ENCODE measurements at places on chromosomes 3 and 15.

DNA sequence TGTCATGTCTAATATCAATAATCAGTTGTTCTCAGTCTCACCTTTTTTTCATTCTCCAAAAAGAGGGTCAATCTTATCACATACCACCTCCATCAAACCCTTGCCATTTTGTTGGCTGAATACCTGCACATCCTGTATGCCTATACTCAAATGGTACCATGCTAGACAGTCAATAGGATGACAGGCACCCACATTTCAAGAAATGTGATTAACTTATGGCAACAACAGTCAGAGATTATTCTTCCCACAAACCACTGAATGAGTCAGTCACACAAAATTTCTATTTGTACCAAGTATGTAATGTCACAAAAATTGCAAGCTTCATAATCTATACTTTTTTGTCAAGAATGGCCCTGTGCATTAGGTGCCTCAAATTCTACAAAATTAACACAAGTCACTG, 5.1 kb upstream of the SLC27A2 start:
- DNase-seq, result no peak

DNA sequence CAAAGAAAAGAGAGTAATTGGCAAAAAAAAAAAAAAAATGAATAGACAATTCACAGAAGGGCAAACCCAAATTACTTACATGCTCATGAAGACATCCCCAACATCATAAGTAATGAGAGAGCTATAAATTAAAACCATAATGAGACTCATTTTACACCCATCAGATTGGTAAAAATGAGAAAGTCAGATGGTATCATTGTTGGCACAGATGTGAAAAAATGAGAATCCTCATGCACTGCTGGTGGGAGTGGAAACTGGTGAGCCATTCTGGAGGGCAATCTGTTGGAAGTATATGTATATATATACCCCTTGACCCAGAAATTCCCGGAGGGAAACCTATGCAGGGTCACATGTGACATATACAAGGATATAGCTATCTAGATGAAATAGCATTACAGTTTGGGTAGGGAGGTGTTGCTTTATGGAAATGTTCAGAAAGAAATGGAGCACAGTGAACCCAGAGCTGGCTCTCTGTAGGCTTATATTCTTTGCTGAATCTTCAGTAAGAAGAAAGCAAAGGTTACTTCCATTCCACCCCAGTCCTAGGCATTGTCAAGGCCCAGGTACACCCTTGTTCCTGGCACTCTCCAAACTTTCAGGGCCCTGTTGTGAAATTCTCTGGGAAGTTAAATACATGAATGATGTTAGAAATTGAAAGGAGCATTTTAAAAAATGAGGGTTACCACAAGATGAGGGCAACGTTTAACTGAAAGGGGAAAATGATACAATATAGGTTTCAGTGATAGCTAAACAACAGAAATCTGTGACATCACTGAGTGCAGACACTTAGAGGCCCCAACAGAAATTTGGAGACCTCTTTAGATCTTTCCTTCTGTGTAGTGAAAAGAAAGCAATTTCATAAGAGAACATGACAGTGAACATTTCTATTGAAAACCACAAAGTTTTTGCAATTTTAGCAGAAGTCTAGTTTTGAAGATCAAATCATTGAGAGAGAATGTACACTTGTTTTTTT, 132.7 kb upstream of the TPRG1 start:
- no peak for DNase-seq

DNA sequence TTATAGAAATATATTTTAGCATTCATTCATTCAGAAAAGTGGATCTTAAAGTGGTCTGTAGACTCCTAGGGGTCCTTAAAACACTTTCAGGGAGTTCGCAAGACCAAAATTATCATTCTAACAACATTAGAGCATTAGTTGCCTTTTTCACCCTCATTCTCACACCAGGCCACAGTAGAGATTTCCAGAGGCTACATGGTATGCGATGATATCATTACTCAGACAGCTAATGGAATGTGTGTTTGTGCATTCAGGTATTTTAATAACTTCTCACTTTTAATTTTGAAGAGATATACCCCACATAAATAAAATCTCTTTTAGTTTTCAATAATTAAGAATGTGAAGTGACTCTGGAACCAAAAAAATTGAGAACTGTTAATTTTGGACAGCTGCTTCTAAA, 206.9 kb downstream of the NSUN3 start:
- no peak for DNase-seq

DNA sequence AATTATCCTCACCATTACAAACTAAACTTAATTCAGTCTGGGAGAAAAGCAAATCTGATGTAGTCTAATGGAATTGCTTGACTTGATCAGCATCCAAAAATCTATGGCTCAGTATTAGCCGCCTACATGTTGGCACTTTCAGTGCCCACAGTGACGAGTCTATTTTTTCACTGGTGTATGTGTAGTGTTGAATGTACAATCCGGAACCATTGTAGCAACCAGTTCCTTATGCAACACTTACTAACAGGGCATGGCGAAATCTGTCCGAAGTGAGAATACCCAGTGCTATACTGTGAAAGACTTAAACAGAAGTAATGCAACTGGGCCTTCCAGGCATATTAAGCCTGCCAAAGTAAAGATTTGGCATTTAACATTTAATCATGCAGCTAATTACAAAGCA, 18.6 kb downstream of the LRRN1 start:
- no peak for DNase-seq

GRCh38 chr3:36904641-36905040, 40.2 kb downstream of the TRANK1 start:
- no peak for DNase-seq

- no peak for DNase-seq
Observed at GRCh38 chr15:85652457-85652856, 142.3 kb downstream of the KLHL25 start.

GRCh38 chr3:180036092-180036670, 556 bp downstream of the PEX5L start:
- no peak for DNase-seq

DNA sequence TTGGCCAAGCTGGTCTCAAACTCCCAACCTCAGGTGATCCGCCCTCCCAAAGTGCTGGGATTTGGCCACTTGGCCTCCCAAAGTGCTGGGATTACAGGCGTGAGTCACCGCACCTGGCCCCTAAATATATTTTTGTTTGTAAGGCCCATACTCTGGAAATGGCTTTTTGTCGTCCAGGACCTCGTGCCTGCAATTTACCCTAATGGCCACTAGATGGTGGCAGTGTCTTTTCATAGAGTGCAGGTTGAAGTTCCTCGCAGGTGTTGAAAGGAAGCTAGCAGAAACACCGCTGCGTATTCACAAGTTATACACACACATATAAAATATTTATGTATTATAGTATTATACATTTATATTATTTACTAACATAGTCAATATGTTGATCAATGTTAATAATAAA, 97.2 kb downstream of the LRTM1 start:
- DNase-seq, result no peak

DNA sequence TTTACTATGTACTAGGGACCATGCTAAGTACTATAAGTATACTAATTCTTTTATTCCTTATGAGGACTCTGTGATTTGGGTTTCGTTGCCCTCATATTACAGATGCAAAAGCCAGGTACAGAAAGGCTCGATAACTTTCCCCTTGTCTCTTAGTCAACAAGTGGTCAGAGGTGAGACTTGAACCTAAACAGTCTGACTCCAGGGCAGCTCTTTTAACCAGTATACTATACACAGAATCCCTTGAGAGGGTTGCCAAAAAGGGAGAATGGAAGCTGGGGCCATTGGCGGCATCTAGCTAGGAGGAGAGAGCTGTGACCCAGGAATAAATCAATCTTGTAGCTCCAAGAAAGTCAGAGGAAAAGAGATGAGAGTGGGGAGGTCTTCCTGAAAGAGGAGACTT, 92.4 kb downstream of the TOP2B start:
- no peak for DNase-seq

DNA sequence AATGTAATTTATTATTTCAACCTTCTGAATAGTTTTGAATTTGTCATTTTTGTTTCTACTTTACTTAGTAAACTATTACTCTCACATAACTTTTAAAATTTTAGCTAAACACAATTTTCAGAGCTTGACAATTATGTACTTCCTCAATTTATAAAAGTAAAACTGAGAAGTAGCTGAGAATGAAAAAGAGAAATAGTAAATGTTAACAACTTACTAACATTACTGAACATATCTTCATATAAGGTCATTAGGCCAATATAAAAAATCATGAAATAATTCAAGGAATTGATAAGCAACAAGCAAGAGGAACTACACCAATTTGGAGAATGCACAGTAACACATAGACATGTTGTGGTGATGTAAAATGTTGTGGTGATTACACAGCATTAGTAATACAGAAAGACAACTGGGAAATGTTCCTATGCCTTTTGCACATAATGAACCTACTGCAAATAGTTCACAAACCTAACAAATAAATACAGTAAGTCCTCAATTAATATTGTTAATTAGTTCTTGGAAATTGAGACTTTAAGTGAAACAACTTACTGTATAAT, 137.9 kb downstream of the CBLB start:
- no peak for DNase-seq

GRCh38 chr15:70854666-70854976, 664 bp upstream of the LARP6 start:
- no peak for DNase-seq

- no peak for DNase-seq
Observed at GRCh38 chr3:196998966-196999760, 30.5 kb downstream of the MELTF start.

DNA sequence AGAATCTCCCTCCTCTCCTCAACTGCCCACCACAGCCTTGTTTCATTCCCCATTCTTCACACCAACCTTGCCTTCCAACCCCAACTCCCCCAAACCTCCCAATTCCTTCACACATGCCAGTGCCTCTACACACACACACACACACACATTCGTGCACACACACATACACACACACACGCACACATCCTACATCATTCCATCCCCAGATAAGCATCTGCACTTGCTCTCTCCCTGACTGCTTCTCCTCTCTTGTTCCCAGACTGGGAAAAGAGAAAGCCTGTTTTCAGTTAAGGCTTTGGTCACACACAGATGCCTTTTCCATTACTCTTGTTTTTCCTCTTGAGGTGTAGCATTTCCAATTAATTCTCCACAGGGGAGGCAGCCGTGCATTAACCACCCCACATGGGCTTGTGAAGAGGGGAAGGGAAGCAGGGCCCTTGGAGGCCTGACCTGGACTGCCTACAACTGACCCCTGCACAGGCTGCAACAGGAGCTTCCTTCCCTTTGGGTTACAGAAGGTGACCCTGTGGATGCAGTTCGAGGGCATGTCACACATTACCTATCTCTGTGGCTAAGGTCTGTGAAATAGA, 32.0 kb upstream of the BOC start:
- DNase-seq, result no peak

GRCh38 chr3:169104972-169105371, 558.5 kb downstream of the MECOM start:
- DNase-seq, result no peak

DNA sequence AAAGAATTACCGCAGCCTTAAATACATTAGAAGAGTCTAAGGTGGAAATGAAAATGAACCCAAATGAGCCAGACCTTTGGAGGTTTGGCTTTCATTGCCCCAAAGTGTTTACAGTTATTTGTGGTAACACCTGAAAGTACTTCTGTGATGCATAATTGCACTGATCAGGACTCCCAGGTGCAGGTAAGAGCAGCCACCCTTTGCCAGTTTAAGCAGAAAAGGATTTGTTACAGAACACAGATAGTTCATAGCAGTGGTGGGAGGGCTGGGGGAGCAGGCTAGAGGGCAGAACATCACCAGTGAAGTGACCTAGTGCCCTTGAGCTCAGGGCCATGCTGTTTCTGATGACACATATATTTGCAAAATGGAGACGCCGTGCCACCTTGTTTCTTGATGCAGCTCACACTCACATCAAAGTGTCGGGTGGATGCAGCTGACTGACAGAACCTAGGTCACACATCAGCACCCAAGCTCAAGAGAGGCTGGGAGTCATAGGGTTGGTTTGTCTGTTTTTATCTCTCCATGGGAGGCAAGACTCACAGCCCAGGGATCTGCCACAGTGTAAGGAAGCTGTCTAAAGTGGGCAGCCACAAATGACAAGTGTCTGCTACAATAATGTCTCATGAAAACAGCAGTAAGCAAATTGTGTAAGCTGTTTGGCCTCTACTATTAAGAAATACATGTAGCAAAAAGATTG, 49.1 kb downstream of the NEK11 start:
- DNase-seq, result no peak

GRCh38 chr3:196967412-196968232, 1.0 kb downstream of the PIGZ start:
- no peak for DNase-seq

Measured in stimulated activated CD4-positive, alpha-beta T cell treated with anti-CD3 and anti-CD28 coated beads, TNF-alpha, amount 100 ng/mL, for 48 hours (primary cell).